ENCODE measurements at places on chromosomes 5 and 9.

- peak; percentile 3 for DNase-seq
These were observed 119.8 kb downstream of the SSBP2 start for GRCh38 chr5:81631124-81631523.

- DNase-seq, result no peak
These were observed 6.8 kb upstream of the CLINT1 start for GRCh38 chr5:157865781-157866180.

DNA sequence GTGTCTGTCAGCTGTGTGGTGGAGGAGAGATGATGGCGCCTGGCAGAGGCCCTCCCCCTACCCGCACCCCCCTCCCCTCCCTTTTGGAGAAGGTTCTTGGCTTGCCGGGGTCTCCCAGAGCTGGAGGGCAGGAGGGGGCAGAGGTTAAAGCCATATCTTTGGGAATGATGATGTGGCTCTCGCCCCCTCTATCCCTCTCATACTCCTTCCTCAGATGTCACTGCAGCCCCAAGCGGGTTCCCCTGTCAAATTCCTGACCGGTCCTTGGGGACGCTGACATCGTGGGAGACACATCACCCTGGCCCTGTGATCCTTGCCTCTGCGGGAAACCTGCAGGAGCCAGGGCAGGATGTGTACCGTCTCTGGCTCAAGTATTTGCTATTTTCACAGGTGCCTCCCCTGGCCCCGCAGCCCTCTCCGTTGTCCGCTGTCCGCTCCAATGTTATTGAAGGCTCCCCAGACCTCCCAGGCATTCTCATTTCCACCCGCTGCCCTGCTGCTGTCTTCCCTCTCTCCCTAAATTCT lies 109.5 kb downstream of the FOXD1 start:
- no peak for DNase-seq

- DNase-seq, result no peak
These were observed 169.7 kb downstream of the GOLPH3 start for GRCh38 chr5:32004404-32004803.

GRCh38 chr5:82045554-82046275 lies 73.9 kb downstream of the ATG10 start:
- DNase-seq, result no peak

DNA sequence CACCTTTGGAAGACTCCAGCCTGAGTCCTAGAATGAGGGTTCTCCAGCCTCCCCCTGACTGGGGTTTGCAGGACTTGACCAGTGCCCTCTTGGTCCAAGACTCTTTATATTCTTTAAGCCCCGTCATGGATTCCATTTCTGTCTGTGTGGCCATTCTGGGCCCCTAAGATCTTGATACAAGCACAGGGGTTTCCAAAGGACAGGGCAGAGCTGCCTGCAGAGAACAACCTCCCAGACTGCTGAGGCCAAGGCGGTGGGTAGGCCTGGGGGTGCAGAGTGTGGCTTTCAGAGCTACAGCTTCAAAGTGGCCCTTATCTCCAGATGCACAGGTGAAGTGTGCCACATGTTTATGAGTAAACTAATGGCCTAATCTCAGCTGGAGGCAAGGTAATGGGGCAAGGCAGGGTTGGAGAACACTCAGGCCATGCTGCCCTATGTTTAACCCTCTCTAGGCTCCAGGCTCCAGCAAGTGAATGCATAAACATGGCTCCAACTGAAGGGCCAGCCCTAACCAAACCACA lies 32.1 kb downstream of the FOXI1 start:
- no peak for DNase-seq

- no peak for DNase-seq
These were observed 17.2 kb downstream of the WDR70 start for GRCh38 chr5:37396352-37396751.

DNA sequence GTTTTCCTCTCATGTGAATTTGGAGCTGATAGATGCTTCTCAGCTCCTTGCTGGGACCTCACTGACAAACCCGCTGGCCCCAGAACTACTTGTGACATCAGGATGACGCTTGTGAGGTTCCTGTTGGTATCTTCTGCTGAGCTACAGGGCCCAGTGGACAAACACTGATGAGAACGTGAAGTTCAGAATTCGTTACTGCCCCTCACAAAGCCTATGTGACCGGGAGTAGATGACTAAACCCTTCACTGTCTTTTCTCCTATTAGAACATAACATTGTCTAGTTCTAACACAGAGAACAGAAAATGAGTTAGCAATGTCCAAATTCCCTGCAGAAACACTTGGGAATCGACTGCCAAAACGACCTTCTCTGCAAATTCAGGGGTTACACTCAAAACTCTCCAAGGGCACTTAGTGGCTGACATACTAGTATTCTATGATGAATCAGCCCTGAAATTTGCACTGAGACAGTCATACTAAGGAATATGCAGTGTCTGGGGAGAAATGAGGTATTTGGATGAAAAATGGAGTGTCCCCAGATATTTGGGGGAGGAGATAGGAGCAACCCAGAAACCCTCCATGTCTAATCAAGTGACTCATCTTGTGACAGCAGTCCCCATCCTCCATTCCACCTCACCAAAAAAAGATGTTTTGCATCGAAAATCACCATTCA lies 143.2 kb upstream of the TRIM32 start:
- no peak for DNase-seq

DNA sequence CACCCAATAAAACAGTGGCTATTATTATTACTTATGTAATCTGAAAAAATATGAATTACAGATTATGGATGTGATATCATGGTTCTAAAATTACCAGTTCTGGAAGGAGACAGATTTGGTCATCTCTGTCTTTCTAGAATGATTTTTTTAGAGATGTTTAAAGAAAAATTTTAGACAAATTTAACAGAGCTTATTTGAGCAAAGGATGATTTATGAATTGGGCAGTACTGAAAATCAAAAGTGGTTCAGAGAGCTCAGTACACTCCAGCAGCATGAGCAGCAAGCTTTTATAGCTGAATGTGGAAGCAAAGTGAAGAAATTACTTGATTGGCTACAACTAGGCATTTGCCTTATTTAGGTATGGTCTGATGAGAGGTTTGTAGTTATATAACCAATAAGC lies 11.0 kb downstream of the CAST start:
- DNase-seq, result no peak

DNA sequence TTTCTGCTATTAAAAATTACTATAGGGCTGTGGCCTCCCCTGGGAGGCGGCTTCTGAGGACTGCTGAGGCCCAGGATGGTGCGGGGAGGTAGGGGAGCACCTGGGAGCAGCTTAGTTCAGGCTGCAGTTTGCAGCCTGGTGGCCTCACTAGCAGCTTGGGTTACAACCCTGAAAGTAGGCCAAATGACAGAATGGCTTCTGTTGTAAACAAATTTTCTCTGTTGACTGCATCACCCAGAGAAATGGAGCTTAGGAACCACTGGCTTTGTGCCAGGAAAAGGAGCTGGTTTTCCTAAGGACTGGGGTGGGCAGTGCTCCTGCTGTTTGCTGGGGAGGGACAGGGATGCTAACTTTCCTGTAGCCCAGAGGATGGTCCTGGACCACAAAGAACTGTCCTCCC lies 130.3 kb downstream of the ENTREP1 start:
- no peak for DNase-seq

GRCh38 chr5:32309761-32310160 lies 3.0 kb downstream of the MTMR12 start:
- no peak for DNase-seq

DNA sequence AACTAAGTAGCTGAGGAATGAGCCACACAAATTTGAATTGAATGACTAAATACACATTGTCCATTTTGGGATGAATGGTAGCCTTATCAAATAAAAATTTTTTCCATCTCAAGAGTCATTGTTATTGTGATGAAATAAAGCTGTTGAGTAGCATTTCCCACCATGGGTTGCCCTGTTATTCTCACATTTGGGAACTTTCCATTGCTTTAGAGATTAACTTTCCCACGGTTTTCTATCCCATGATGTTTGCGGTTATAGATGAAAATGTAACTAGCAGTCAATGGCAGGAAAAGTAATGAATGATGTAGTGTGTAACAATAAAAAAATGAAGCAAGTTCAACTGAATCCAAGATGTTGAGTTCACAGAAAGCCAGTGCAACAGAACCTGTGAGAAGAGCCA lies 59.9 kb upstream of the PLPP1 start:
- DNase-seq, result no peak

DNA sequence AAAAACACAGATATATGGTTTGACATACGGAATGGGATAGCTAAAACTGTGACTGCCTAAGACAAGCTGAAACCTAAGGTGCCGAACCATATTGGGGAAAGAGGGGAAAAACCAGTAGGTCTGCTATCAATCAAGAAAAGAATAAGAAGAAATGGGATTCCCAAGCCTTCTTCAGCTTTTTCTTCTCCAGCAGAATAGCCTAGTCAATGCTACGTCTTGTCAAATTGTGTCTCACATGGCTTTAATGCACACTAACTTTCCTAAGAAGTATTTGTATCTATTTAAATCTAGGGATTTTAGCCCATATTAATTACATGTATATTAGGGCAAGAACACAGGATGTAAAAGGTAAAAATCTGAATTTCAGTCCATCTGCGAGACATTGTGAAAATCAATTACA lies 797 bp upstream of the FBXO38 start:
- DNase-seq, result no peak

GRCh38 chr9:121289026-121289771 lies 21.2 kb downstream of the GSN start:
- DNase-seq, result no peak

GRCh38 chr9:23322392-23322791 lies 503.6 kb downstream of the ELAVL2 start:
- no peak for DNase-seq

- no peak for DNase-seq
These were observed 836.1 kb upstream of the CDH6 start for GRCh38 chr5:30357371-30357770.

DNA sequence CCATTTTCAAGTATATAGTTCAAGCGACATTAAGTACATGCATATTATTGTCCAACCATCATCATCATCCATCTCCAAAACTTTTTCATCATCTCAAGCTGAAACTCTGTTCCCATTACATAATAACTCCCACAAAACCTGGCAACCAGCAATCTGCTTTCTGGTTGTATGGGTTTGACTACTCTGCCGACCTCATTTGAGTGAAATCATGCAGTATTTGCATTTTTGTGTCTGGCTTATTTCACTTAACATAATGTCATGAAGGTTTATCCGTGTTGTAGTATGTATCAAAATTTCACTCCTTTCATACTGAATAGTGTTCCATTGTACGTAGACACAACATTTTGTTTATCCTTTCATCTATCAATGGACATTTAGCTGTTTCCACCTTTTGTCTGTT lies 74.8 kb downstream of the SGCD start:
- no peak for DNase-seq

DNA sequence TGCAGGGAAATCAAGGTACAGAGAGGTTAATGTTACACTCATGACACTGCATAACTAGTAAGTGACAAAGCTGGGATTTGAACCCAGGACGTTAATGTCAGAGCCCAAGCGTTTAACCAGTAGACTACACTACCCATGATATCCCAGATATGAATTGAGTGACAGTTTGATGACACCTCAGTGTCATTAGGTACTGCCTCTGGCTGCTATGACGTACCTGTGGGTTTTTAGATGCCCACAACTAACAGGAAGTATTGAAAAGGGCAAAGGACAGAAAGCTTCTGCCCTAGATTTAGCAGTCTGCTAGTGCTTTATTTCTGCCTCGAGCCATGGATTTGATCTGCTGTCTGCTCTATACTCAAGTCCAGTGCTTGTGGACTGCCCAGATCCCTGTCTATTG lies 56.2 kb downstream of the GLRA1 start:
- no peak for DNase-seq

DNA sequence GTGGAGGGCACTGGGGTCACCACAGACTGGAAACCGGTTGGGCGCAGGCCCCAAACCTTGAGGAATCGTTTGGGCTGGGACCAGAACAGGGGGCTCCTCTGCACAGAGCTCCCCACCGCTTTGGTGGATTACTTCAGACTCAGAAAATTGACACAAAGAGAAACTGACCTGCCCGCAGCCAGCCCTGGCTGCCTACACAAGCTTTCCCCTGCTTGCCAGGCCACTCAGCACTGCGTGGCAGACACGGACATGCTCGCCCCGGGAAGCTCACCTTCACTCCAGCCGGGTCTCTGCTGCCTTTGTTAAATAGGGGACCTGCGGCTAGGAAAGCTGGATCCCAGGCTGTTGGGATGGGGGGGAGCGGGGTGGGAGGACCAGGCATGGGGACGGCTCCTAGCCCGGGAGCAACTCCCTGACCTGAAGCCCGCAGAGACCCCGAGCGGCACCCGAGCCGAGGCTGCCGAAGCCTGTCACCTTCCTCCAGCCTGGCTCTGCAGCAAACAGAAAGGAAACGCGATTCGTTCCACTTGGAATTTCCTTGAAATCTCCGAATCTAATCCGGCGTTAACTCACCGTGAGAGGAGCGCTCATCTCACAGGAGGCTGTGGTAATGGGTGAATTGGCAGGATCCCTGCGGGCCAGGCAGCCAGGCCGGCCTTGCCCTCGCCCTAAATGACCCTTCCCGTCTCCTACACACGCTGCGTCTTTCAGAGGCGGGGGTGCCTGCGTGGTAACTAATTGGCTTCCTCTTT lies 8.8 kb downstream of the PAX5 start:
- no peak for DNase-seq

- DNase-seq, result no peak
These were observed 24.5 kb upstream of the FOCAD start for GRCh38 chr9:20659474-20659967.

- DNase-seq, result no peak
These were observed 150.2 kb downstream of the TTLL11 start for GRCh38 chr9:121942866-121943382.

DNA sequence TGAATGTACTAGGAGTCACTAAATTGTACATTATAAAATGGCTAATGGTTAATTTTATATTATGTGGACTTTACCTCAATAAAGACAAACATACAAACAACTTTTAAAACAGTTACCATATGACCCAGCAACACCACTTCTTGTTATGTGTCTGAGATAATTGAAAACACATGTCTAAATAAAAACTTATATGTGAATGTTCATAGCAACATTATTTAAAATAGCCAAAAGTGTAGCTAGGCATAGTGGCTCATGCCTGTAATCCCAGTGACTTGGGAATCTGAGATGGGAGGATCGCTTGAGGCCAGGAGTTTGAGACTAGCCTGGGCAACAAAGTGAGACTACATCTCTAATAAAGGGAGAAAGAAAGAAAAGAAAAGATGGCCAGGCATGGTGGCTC lies 22.9 kb downstream of the SLC35A4 start:
- no peak for DNase-seq

DNA sequence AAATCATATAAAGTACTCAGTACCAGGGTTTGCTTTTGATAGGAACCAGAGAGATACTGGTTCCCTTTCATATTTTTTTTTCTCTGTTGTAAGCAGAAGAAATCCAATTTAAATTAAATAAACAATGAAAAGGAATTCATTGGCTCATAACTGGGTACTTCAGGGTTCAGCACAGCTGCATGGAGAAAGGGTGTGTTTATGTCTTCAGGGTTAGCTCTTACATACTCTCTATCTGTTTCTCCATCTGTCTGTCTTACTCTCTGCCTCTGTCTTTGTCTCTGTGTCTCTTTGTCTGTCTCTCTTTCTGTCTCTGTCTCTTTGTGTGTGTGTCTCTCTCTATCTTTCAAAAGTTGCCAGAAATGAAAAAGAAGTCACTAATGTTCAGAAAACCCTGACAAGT lies 345.9 kb downstream of the MSX2 start:
- DNase-seq, result no peak
